Activated T-helper 2 cell treated with anti-CD3 and anti-CD28 coated beads, Interferon-gamma antibody, Interleukin-2, Interleukin-4, amounts not matched to agents 10 μg/mL and 5 μg/mL and 100 μg/mL, durations not matched to agents 14 hours and 24 hours and 36 hours (primary cell): ENCODE measurements at places on chromosomes 6 and 20. TPM values are rescaled to one million over a fixed set of nuclear protein-coding genes. Genes with fewer than 3 reads are reported as not detected.

DNA sequence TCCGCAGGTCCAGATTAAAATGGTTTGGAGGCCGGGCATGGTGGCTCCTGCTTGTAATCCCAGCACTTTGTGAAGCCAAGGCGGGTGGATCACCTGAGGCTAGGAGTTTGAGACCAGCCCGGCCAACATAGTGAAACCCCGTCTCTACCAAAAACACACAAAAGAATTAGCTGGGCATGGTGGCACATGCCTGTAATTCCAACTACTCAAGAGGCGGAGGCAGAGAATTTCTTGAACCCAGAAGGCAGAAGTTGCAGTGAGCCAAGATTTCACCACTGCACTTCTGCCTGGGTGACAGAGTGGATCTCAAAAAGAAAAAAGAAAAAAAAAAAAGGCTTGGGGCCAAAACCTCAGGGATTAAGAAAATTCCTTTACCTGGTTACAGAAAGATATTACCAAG lies 30.5 kb downstream of the C6orf15 start:
- no peak for DNase-seq

DNA sequence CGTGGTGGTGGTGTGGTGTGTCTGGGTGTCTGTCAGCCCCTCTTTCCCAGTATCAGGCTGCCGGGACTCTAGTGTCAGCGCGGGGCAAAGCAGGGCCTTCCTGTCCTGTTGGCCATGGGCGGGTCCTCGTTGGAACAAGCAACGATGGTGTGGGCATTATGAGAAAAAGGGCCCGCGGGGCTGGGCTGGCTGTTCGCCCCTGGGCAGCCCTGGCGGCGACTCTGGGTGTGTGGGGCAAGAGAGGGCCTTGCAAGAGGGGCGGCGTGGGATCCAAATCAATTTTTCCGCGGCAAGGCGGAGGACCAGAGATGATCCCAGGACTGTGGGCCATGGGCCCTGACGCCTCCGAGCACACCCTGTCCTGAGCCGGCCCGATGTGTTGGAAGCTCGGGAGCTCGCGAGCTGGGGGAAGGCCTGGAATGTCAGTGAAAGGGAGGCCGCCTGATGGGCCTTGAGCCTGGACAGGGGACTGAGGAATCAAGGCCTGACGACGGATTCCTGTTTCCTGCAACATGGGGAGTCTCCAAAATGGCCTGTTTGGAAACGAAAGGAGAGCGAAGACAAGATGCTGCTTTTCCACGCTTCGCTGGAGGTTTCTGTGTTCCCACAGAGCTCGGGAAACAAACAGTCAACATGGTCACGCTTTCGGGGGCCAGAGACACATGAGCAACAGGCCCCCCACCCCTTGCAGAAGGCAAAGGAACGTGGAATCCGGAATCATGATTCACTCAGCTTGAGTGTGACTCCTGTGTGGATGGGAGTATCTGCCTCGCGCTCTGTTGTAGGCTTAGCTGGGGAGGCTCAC lies 364.7 kb upstream of the DEFB115 start:
- DNase-seq: no peak

DNA sequence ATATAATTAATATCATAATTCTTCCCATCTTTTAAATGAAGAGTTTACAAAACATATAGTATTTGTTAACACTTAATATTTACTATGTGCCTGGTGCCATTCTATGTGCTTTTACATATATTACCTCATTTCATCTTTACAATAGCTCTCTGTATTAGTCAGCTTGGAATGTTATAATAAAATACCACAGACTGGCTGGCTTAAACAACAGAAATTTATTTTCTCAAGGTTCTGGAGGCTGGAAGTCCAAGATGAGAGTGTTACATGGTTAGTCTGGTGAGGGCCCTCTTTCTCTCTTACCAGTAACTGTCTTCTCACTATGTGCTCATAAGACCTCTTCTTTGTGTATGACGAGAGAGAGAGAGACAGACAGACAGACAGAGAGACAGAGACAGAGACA lies 110.2 kb downstream of the NKAIN2 start:
- DNase-seq: no peak

- no peak for DNase-seq
These were observed 2.7 kb downstream of the SLC35B3 start for GRCh38 chr6:8432614-8433013.

GRCh38 chr20:25048519-25048952 lies 9.4 kb downstream of the ACSS1 start:
- DNase-seq: no peak

GRCh38 chr20:54479138-54479906 lies 3.9 kb downstream of the DOK5 start:
- no peak for DNase-seq

GRIK2 gene
- not detected in 2 replicates for total RNA-seq

COQ3 gene
- 12.9 and 13.7 TPM in 2 replicates for total RNA-seq
